NCI-H1436 (cell line): ENCODE measurements at places on chromosomes 12 and 14.

DNA sequence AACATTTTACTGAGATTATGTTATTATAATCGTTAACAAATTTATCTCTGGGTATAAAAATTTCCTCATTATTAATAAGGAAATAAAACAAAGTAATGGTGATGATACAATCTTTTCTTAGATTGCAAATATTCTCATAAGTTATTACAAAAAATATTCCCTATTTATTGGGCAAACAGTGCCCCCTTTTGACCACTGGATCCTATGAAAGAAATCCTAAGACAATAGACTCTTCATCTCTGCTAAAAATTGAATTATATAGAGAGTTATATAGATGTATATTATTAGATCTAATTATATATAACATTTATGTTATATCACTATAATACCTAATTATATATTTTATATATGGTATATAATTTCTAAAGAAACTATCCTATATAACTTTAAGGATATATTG is 94.2 kb upstream of the FGD4 start:
- no peak for DNase-seq

DNA sequence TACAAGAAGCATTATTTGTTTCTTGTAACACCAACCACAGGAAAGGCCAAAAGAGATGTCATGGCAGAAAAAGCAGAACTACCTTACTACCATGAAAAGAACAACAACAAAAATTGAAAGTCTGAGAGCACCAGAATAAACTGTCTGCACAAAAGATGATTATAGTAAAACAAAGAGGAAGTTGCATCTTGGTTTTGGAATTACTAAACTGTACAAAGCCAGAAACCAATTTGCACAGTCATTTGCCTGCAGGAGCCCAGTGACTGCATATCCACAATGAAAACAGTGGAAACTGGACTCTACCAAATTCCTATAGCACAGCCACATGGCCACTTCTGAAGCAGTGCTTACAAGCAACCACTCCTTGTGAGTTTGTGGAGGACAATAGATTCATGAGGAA is 276.2 kb downstream of the SSPN start:
- DNase-seq, result no peak

GRCh38 chr14:30156571-30156970 is 228.9 kb upstream of the PRKD1 start:
- peak; percentile 36 for DNase-seq

GRCh38 chr12:113911971-113912759 is 54.0 kb downstream of the RBM19 start:
- no peak for DNase-seq

DNA sequence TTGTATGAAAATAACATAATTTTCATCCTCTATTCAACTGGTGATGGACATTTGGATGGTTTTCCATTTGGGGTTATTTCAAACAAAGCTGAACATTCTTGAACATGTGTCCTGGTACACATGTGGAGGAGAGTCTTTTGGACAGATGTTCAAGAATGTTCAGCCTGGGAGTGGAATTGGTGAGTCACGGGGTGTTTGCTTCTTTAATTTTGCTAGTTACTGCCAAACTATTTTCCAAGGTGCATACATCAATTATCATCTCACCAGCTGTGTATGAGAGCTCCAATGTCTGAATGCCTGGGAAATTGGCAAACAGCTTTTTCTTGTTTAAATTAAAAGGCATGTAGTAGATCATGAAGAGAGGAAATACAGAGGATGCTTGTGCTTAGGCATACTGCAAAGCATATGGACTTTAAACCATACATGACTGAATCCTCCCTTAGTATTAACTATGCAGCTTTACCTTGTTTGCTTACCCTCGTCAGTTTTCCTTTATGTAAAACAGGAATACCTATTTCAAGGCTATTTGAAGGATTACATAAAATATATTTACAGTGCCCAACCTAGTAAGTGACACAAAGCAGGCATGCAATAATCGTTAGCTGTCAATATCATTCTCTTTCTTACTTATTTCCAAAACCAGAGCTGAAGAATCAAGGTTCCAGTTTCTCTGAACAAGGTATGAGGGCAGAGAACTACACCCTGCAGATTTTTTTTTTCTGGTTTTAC is 152.1 kb downstream of the ITPR2 start:
- no peak for DNase-seq

DNA sequence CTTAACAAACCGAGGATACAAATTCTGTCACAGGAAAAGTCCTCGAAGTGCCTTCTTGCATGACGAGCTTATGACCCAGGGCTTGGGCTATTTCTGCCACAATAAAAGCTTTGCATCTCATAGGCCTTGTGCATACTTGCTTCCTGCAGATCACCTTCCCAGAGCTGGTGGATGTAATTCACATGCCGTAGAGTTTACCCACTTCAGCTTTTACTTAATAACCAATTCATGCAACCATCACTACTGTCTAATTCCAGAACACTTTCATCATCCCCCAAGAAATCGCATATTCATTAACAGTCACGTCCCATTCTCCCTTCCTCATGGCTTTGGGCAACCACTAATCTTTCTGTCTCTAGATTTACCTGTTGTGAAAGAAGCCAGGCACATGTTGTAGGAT is 9.0 kb upstream of the BDKRB1 start:
- DNase-seq, result no peak

- no peak for DNase-seq
These were observed 125.0 kb upstream of the FUT8 start for GRCh38 chr14:65287264-65288131.

DNA sequence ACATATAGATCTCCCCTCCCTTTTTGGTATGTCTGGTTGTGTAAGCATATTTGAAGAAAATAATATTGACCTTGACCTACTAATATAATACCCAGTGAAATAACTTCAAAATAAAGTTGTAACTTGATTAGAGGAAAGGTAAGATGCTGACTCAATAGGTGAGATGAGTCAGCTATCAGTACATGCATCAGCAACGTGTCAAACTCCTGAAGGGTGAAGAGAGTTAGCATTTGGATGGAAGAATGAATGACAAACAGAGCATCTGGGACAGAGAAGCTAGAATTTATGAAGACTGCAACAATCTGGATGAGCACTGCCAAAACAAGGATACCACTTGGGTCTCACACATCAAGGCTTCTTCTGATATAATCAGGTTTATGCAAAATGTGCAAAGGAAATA is 74.9 kb downstream of the PPP2R5E start:
- DNase-seq, result no peak

- DNase-seq, result no peak
These were observed 146.8 kb upstream of the RASSF8 start for GRCh38 chr12:25811656-25812126.
